ENCODE measurements at places on chromosomes 6 and 20. TPM values are rescaled to one million over a fixed set of nuclear protein-coding genes. Genes with fewer than 3 reads are reported as not detected.

GRCh38 chr6:43737272-43738081, 32.5 kb upstream of the VEGFA start:
- no peaks in the 10 kb centered on the region for H3K36me3 ChIP-seq
- H3K27me3 ChIP-seq: no peaks in the 10 kb centered on the region
- no peaks in the 10 kb centered on the region for H3K4me1 ChIP-seq
- no peak overlapping the region for H3K4me3 ChIP-seq

- H3K4me3 ChIP-seq: no peak overlapping the region
- no peak overlapping the region for H3K27ac ChIP-seq
- no peaks in the 10 kb centered on the region for H3K4me1 ChIP-seq
- H3K36me3 ChIP-seq: no peaks in the 10 kb centered on the region
- H3K27me3 ChIP-seq: no peaks in the 10 kb centered on the region
- no peak for DNase-seq
Observed at GRCh38 chr6:160217073-160217472, 41.5 kb downstream of the SLC22A2 start.

DNA sequence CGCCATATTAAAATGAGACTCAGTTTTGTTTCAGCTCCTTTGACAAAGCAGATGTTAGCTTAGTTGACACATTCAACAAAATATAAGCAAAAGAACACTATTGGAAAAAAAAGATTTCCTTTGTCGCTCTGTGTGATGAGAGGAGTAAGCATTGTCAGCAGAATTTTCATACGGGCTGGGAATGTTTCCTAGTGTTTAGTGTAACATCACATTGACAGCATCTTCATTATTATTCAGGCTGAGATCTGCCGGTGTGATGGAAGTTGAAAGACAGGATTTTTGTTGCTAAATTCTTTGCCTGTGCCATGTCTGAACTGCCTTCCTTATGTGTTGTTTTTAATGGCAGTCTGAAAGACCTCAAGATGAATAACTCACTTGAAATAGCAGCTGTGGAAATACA, 49.1 kb downstream of the GRM1 start:
- no peak for DNase-seq
- H3K4me3 ChIP-seq: no peak overlapping the region
- no peak overlapping the region for H3K27ac ChIP-seq
- no peaks in the 10 kb centered on the region for H3K27me3 ChIP-seq

DNA sequence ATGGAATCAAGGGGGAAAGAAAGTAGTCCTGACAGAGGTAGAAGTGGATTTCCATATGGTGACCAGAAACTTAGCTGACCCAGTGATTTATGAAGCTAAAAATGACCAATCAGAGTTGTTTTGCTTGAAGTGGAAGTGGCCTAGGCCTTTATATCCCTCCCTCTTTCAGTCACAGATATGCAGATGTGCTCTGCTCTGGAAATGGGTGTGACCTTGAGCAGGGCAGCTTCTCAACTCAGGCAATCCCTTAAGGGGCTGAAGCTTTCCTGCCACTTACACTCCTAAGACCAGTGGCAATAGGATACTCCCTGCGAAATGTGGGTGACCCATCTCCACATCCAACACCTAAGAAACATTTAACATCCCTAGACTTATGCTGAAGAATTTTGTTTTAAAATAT, 256.6 kb downstream of the EYS start:
- H3K4me1 ChIP-seq: no peaks in the 10 kb centered on the region
- no peak overlapping the region for H3K4me3 ChIP-seq
- H3K27ac ChIP-seq: no peak overlapping the region
- no peak for DNase-seq

GPR6 gene
- not detected for total RNA-seq

DNA sequence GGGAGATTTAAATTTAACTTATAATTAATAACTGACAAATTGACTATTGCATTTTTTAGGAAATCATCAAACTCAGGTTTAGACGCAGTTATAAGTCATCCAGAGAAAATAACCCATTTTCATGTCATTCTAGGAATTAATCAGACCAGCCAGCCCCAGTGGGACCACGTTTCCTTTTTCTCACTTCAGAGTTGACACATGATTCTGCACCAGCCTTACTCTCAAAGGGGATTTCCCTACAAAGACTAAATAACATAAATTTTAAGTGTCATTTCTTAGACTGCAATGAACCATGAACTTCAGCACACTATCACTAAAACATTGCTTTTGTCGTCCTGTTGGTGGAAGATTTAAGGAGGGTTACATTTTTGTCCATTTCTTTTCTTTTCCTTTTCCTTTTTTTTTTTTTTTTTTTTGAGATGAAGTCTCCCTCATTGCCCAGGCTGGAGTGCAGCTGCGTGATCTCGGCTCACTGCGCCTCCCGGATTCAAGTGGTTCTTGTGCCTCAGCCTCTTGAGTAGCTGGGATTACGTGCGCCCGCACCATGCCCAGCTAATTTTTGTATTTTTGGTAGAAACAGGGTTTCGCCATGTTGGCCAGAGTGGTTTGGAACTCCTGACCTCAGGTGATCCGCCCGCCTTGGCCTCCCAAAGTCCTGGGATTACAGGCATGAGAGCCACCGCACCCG, 3.6 kb downstream of the IPCEF1 start:
- no peak overlapping the region for H3K4me3 ChIP-seq
- no peak for DNase-seq
- H3K27me3 ChIP-seq: no peaks in the 10 kb centered on the region
- no peaks in the 10 kb centered on the region for H3K4me1 ChIP-seq
- no peaks in the 10 kb centered on the region for H3K36me3 ChIP-seq

- no peaks in the 10 kb centered on the region for H3K36me3 ChIP-seq
- no peaks in the 10 kb centered on the region for H3K27me3 ChIP-seq
- no peaks in the 10 kb centered on the region for H3K4me1 ChIP-seq
Observed at GRCh38 chr6:161644521-161644920, 370.7 kb upstream of the AGPAT4 start.

- peaks cover 7% of the 10 kb centered on the region for H3K4me1 ChIP-seq
- H3K36me3 ChIP-seq: no peaks in the 10 kb centered on the region
- peak overlapping the region; percentile 100 for H3K27ac ChIP-seq
- no peak for DNase-seq
- no peaks in the 10 kb centered on the region for H3K27me3 ChIP-seq
Observed at GRCh38 chr20:49045440-49046086, 549 bp upstream of the CSE1L start.

DNA sequence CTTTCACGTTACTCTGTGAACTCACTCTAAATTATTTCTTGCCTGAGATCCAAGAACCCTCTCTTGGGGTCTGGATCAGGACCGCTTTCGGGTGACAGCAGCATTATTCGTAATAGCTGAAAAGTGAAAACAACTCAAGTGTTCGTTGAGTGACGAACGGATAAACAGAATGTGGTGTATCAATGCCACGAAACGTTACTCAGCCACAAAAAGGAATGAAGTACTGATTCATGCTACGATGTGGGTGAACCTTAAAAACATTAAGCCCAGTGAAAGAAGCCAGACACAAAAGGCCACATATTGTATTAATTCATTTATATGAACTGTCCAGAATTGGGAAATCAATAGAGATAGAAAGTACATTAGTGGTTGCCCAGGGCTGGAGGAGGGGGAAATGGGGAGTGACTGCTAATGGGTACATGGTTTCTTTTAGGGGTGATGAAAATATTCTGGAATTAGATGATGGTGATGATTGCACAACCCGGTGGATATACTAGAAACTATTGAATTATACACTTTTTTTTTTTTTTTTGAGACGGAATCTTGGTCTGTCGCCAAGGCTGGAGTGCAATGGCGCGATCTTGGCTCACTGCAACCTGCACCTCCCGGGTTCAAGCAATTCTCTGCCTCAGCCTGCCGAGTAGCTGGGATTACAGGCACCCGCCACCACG, 8.4 kb downstream of the PTGIS start:
- no peaks in the 10 kb centered on the region for H3K36me3 ChIP-seq
- peak overlapping the region; percentile 98 for H3K27ac ChIP-seq
- peaks cover 36% of the 10 kb centered on the region for H3K4me1 ChIP-seq
- H3K4me3 ChIP-seq: no peak overlapping the region
- peak; percentile 68 for DNase-seq
- H3K27me3 ChIP-seq: no peaks in the 10 kb centered on the region

DNA sequence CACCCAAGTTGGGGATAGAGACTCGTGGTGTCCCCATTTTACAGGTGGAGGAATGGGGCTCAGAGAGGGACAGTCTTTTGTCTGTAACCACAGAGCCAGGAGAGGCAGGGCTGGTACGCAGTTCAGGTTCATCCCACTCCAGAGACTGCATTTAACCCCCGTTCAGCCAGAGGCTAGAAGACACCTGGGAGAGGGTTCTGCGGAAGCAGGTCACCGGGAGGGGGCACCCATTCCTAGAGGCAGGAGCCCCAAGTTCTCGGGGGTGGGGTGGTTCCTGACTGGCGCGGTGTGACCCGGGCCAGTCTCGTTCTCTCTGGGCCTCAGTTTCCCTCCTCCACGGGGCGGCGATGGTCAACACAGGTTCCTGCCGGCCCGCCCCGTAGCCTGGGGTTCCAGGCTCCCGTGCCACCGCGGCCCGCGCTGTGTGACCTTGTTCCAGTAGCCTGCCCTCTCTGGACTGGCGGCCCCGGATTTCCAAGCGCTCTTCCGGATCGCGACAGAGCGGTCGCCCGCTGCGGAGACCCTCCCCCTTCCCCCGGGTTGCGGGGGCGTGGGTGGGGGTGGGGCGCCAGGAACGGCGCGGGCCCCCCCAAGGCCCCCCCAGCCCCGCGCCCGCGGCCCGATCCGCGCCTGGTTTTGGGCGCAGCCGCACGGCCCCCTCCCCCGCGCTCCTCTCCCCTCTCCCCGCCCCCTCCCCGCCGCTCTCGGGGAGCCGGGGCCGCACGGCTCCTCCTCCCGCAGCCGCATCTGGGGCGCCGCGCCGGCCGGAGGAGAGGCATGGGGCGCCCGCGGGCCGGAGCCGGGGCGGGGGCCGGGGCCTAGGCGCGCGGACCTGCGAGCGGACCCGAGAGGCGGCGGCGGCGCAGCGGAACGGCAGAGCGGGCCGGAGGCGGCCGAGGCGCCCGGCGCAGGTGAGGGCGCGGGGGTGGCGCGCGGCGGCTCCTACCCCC, at the start of gene DLGAP4:
TSS of gene DLGAP4 (plus strand) at position 738 of the 950 bp plus-strand sequence. CDS start 125,379 bp downstream, outside the sequence.
- H3K4me1 ChIP-seq: peaks cover 12% of the 10 kb centered on the region
- H3K27me3 ChIP-seq: peaks cover 8% of the 10 kb centered on the region
- no peak within 1 kb of the TSS for H3K4me3 ChIP-seq
- H3K27ac ChIP-seq: no peak within 1 kb of the TSS
- DNase-seq: no peak

DNA sequence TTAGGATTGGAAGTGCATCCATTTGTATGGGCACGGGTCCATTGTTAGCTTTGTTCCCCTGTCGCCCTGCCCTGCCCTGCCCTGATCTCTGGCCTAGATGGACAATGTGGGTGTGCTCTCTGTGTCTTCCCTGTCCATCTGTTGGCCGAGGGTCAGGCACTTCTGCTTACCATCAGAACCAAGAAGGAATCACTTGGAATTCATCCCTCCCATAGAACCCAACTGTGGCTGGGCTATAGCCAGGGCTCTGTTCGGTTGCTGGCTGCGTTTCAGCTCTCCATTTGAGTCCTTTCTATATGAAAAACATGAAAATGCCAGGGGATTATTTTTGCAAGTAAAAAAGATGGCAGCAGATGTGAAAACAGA, 26.6 kb upstream of the TULP4 start:
- H3K4me3 ChIP-seq: no peak overlapping the region
- H3K27ac ChIP-seq: peak overlapping the region; percentile 44
- DNase-seq: no peak
- no peaks in the 10 kb centered on the region for H3K36me3 ChIP-seq

Measured in uterus (tissue), 4 donors.